Pulmonary artery endothelial cell (primary cell): ENCODE measurements at places on chromosomes 6 and 20.

DNA sequence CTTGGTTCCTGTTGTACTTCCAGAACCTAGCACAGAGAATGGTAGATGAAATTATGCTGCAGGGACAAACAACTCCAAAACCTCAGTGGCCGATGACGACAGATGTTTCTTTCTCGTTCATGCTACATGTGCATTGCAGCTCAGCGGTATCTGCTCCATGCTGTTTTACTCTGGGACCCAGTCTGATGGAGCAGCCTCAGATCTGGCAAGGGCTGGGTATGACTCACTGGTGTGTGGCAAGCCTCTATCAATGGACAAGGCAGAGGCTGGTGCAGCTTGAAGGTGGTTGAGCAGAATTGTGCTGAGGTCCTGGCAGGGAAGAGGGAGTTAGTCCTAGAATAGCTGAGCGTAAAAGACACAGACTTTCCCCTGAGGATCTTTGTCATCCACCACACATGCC, 10.3 kb upstream of the BLCAP start:
- no peak for DNase-seq

- no peak for DNase-seq
Measured at GRCh38 chr6:110881546-110882273, 7.1 kb downstream of the AMD1 start.

DNA sequence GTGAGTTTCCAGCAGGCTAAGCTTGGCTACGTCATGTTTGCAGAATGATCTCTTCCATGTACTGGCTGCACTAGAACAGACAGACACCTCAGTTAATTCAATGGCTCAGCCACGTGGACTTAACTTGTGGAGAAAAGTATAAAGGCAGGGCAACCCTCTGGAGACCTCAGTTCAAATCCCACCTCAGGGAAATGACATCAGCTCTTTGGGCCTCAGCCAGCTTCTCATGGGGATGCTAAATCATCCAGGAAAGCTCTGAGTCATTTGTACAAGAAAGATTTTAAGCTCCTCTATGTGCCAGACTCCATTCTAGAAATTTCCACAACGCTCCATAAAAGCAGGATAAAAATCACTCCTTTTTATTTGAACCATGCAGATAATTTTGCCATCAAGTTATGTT, 128.5 kb upstream of the SALL4 start:
- DNase-seq, result peak; percentile 67

DNA sequence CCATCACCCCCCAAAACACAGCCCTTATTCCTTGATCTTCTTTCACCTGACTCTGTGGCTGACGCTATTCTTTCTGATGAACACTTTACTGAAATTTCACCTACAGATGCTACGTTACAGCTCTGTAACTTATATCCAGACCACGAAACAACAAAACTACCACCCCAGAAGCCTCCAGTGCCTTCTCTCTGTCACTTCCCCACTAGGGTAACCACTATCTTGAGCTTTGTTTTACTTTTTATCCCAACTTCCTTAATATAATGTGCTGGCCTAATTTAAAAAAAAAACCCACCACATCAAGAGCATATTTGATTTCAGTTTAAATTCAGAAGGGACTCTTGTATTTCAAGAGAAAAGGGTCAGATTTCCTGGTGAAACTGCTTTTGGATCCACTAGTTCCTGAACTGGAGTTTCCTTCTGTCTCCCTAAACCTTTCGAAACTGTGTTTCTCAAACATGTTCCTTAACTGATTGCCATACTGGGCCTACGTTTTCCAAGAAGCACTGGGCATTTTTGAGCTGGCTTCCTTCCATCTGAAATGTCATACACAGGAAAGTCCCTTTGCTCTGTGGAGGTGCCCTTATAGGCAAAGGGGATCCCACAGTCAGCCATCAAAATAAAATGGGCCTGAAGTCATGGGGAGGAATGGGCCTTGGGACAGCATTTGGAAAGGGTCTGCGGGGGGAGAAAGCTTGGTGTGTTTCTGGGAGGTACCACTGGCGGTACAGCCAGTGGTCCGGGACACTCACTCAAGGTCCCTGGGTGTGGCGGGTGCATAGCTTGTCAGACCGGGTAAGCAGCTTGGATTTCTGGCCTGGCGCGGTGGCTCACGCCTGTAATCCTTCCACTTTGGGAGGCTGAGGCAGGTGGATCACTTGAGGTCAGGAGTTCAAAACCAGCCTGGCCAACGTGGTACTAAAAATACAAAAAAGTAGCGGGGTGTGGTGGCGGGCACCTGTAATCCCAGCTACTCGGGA, 25.8 kb upstream of the RTF2 start:
- DNase-seq, result no peak

DNA sequence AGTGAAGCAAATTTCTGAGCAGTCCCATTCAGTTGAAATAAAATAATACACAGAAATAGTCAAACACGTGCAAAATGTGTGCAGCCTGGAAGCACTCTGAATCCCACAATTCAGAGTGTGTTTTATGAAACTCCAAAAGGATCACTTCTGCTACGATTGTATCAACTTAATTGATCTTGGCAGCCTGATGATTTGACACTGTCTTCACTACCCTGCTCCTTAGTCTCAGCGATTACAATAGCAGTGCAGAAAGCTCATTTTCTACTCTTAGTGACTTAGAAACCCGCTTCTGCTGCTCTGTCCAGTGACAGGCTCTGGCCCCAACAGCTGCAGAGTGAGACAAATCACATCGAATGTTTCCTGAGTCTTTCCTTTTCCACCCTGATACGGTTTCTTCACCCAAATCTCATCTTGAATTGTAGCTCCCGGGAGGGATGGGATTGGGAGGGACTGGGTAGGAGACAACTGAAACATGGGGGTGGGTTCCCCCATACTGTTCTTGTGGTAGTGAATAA, 16.2 kb upstream of the EMILIN3 start:
- DNase-seq, result no peak

GRCh38 chr6:91633374-91634111, 1046.7 kb upstream of the MAP3K7 start:
- no peak for DNase-seq

DNA sequence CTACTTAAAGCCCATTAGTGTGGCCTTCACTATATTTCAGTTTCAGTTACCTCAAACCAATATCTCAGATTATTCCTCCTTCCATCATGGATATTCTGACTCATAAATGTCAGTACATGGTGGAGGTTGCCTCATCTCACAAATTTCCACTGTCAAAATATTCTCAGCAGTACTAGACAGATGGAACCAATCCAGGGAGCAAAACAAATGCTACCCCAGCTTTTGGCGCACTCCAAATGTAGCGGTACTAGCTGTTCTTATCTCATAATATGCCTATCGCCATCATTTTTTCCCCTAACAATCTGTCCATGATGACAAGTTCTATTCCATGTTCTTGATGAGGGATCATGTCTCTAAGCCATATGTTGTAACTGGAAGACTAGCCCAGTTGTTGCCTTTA, 1026.1 kb downstream of the KIF16B start:
- no peak for DNase-seq

- no peak for DNase-seq
Measured at GRCh38 chr20:20939006-20939405, 167.2 kb downstream of the LINC00237 start.

GRCh38 chr6:101818051-101818450, 424.5 kb downstream of the GRIK2 start:
- DNase-seq, result no peak

DNA sequence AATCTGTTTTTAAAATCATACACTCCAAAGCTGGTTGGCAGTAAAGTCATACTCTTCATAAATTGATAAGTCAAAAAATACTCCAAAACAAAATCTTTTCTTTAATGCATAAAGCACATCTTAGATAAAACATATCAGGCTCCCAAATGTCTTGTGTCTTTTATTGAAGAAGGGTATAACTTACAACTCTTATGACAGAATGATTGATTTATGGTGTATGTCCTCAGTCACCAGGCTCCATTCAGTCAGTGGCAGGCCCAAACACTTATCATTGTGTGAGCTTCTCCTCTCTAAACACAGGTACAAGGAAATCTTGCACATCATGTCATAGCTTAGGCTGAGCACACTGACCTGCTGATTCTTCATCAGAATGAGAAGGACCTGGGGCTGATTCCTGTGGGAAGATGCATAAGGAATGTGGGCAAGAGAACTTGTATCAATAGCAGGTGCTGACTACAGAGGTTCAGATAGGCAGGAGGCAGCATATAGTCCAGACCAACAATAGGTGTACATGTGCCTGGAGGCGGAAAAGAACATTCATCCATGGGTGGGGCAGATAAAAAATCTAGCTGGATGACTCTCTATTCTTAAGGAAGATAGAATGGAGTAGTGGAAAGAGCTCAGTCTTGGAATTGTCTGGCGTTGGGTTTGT, 1.9 kb downstream of the CALHM5 start:
- DNase-seq, result no peak

DNA sequence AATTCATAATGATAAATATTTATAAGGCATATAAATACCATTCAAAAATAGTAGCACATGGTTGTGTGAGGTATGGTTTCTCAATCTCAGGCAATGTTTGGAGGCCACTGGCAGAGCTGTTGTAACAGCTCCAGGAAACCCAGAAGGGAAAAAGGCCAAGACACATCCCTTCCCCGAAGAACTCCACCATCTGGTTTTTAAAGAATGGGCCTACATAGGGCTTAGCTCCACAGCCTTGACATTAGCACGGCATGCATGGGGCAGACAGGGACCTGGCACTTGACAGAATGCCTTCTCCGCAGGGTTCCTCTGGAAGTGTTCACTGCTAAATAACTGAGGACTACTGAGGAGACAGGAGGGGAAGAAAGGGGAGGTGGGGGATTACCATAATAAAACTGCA, 16.1 kb upstream of the FOXO3 start:
- no peak for DNase-seq

DNA sequence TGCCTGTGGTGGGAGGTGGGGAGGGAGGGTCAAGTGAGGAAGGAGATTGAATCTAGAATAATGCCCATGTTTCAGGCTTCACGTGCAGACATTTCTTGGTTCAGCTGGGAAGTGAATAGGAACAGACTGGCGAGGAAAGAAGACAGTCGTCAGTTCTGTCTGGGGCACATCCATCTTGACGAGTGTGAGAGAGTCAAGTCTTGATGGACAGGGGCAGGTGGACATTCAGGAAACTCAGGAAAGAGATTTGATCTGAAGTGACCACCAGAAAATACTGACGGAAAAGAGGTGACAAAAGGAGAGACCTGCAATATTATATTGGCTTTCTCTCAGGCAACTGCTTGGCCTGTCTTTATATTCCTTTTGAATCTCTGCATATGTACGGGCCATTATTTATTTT, 68.6 kb downstream of the ESR1 start:
- no peak for DNase-seq

- no peak for DNase-seq
Measured at GRCh38 chr6:387293-387741, 4.2 kb upstream of the IRF4 start.

DNA sequence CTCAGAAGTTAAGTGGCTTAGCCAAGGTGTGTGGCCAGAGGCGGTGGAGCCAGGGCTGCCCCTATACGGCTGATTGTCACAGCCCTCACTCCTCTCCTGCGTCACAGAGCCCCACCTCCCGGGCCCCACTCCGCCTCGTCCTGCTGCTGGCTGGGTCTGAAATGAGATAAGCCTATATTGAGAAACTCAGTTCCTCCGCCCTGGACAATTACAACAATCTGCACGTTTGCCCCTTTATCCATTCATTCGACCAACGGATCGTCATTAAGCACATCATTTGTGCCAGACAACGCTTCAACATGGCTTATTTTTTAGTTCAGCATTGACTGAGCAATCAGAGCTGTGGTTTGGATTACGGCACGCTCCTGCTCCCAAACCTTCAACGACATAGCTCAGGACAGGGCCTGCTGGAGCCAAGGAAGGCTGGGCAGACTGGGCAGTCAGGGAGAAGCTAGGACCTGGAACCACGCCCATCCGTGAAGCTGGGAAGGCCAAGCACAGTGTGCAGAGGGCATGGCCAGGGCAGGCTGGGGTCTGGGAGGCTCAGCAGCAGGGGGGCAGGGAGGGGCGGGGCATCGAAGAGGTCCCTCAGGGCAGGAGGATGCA, 16.6 kb upstream of the EZR start:
- DNase-seq, result no peak

DNA sequence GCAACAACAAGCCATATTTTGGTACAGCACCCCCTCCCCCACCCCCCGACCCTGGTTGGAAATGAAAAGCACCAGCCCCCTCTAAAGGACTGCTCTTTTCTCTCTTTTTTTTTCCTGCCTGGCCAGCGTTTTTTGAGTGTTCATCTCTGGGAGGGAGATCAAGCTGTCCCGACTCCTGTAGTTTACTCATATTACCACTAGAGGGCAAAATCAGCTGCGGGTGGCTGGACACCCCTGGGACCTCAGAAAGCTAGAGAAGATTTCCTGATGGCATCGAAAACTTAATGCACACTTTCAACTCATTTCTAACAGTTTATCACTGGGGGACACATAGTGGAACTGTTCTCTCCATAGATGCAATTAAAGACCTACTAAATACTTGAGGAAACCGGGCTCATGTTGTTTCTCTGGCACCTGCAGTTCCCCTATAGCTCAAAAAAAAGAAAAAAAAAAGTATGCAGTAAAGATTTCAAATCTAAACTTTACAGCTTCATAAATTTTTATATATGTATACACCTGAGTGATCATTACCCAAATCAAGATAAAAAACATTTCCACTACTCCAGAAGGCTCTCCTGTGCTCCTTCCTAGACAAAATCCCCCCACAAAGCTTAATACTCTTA, 24.4 kb downstream of the CNBD2 start:
- no peak for DNase-seq

DNA sequence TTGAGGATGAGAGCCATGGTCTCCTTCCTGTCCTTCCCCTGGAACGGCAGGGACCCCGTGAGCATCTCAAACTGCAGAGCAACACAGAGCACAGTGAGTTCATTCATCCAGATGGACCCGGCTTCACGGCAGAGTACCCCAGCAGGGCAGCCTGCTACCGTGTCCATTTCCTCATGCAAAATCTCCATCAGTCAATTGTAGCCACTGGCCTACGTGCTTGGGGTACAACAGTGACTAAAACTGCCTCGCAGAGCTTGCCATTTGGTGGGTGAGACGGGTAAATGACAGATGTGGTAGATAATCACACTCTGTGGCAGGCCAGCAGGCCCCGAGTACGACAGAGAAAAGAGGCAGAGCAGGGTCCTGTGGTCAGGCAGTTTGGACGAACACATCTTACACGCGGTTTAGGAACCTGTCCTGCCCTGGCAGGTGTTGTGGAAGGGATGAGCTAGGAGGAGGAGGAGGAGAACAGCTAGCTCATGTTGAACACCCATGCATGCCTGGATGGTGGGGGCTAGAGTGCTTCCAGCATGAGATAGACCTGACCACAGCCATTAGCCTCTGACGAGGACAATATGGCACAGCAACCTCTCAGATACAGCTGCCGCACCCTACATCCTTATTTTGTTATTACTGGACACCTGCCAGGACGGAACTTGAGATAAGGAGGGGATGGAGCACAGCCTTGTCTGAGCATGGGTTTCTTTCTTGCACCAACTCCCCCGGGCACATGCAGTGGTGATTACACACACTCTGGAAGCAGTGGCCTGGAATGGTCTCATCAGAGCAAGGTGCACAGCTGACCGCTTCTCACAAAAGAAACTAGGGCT, 95.6 kb downstream of the RAMACL start:
- peak; percentile 51 for DNase-seq

GRCh38 chr6:144098993-144099392, 3.6 kb upstream of the SF3B5 start:
- no peak for DNase-seq
